Activated CD8-positive, alpha-beta memory T cell treated with anti-CD3 and anti-CD28 coated beads, Interleukin-2, amount 50 U/mL, for 4 hours (primary cell): ENCODE measurements at places on chromosomes 5 and 9.

GRCh38 chr5:97097326-97098230 is 44.8 kb downstream of the LIX1 start:
- no peak for DNase-seq

DNA sequence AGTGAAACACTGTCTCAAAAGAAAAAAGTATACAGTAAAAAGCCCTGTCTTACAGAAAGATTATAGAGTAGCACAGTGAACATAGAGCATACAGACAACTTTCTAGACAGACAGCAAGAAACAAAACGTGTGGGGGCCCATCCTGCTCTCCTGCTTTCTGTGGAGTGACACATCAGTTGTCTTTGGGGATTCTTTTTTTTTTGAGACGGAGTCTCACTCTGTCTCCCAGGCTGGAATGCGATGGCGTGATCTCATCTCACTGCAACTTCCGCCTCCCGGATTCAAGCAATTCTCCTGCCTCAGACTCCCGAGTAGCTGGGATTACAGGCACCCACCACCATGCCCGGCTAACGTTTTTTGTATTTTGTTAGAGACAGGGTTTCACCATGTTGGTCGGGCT is 14.9 kb downstream of the CDHR2 start:
- DNase-seq: no peak

GRCh38 chr5:28580616-28581015 is 1542.2 kb upstream of the CDH9 start:
- no peak for DNase-seq

DNA sequence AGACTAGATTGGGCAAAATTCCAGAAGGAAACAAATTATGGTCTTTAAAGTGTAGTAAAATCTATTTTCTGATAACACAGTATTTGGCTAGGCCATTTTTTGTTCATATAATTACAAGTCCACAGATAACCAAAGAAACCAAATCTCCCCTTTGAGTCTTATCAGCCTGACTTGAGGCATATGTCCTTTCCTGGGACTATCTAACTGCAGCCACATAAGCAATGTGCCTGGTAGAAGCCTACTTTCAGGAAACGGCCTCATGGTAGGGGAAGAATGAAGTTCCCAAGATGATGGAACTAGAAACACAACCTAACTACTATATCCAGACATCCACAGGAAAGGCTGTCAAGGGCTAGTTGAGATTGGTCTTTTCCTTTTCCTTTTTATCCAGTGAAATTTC is 130.0 kb downstream of the PIK3R1 start:
- DNase-seq: no peak

GRCh38 chr9:119003882-119004617 is 365.2 kb downstream of the BRINP1 start:
- no peak for DNase-seq

DNA sequence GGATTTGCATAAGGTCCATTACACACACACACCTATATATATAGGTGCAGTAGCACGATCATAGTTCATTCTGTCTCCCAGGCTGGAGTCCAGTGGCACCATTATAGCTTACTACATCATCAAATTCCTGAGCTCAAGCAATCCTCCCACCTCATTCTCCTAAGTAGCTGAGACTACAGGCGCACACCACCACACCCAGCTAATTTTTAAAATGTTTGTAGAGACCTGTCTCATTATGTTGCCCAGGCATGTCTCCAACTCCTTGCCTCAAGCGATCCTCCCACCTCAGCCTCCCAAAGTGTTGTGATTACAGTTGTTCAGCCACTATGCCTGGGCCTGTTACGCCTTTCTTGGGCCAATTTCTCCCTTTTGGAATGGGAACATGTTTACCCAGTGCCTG is 39.7 kb downstream of the DNAJB5 start:
- no peak for DNase-seq

GRCh38 chr9:123011878-123012528 is 21.5 kb upstream of the GPR21 start:
- no peak for DNase-seq

GRCh38 chr5:57805170-57805569 is 322.6 kb upstream of the ACTBL2 start:
- DNase-seq: no peak

DNA sequence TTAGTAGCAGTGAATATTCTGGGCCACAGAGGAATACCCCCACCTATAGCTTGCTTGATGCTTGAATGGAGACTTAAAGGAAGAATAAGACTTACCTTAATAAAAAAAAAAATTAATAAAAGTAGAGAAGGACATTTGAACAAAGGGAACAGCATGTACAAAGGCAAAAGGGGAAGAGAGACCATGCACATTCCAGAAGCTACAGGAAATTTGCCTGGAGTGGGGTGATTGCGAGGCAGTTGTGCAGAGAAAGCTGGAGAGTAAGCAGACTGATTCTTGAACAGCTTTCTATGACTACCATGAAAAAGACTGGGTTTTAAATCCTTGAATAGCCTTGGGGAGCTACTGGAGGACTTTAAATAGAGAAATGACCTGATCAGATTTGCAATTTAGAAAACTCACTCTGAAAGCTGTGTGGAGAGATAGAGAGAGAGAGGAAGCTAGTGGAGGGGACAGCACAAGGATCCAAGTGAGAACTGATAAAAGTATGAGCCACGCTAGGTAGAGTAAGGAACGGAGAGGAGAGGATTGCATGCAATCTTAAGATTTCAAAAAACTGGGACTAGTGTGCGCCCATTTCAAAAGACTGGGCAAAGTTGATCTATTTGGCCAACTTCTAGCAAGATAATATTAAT is 12.5 kb upstream of the SSBP2 start:
- no peak for DNase-seq

- DNase-seq: no peak
These were observed 1990.5 kb downstream of the MAT2B start for GRCh38 chr5:165495829-165496380.

DNA sequence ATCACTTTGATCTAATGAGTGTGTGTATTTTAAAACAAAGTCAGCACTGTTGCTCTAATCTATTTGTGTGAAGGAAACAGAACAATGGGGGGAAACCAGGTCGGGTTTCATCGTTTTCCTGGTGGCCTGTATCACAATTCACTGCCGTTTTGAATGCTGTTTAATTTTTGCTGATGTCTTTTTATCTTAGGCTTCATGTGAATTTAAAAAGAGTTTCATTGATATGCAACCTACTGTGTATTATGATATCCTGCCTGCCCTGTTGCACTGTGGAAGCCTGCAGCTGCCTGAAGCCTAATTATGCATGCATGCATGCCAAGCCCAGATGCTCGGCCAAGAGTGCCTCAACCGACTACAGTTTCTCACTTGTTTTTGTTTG is 307.5 kb downstream of the ZNF608 start:
- DNase-seq: no peak

GRCh38 chr9:137733429-137733828 is 114.6 kb downstream of the EHMT1 start:
- no peak for DNase-seq

DNA sequence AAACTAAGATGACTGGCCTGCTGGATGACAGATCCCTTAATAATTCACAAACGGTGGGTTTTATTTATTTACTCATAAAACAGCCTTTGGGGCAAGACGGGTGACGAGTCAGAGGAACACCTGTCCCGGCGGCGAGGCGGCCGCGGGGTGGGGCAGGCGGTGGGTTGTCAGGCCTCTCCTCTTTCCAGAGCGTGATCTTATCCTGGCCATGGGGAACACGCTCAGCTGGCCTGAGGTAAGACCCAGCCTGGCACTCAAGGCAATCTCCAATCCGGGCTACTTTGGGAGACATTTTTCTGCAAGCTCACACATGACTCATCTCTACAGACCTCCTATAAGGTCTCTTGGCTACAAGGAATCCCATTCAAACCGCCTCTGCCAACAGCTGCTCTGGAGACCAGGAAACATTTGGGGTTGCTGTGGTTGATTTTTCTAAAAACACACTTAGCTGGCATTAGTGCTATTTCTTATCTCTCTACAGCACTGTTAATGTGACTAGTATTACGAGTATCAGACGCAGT is 6.3 kb downstream of the RAPGEF1 start:
- DNase-seq: peak; percentile 47

- no peak for DNase-seq
These were observed 36.3 kb upstream of the BASP1 start for GRCh38 chr5:17180864-17181723.

DNA sequence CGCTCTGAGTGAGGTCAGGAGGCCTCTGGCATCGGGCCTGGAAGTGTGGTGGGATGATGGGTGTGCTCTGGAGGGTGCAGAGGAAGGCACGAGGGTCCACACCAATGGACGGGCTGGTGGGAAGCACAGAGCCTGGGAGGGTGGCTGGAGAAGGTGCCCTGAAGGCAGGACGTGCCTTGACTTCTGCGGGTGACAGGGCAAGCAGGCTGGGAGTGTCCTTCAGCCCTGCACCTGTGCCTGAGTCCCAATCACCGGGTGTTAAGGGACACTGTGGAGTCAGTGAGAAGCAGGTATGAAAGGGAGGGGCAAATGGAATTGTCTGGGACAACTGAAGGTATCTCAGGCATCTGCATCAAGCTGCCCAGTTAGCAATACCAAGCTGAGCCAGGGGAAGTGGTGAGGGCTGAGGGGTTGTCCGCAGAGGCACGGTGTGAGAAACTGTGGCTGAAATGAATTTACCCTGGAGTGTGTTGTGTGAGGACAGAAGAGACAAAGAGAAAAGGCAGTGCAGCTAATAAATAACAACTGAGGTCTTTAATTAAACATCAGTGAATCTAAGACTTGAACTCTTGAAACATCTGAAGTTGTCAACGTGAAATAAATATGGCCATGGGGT is 50.4 kb downstream of the DAP start:
- DNase-seq: no peak

DNA sequence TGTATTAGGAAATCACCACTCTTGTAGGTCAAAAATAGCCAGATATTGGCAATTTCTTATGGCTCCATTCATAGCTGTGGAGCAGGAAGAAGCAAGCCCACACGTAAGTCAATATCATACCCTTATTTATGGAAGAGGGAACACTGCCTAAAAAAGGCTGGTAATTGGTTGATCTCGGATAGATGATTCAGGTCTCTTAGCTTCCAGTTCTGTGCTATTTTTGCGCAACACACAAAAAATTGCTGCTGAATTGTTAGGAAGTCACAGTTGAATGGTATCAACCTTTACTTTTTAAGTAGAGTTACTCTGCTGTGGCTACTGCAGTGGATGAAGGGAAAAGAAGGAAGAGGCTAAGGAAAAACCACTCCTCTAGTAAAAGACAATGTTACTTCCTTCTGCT is 168.8 kb downstream of the ARHGAP26 start:
- no peak for DNase-seq

DNA sequence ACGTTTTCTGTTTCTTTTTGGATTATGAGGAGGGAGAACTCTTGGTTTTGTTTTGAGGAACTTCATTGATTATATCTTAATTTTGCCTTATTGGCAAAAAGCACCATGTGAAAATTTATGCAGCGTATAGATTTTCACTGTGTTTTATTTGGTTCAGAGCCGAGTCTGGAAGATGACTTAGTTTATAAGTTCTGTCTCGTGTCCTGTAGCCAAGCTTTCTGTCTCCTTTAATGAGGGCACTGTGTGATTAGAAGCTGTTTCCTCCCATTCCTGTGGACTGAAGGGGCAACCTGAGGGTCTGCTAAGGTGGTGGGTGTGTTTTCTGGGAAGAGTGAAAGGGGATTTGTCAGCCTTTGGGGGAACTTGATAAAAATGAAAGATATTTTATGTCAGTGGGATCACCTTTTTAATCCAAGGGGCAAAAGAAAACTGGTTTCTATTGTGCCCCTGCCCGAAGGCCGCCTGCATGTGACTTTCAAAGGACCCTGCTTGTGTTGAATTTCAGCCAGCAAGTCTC is 262.1 kb downstream of the FANCC start:
- no peak for DNase-seq

DNA sequence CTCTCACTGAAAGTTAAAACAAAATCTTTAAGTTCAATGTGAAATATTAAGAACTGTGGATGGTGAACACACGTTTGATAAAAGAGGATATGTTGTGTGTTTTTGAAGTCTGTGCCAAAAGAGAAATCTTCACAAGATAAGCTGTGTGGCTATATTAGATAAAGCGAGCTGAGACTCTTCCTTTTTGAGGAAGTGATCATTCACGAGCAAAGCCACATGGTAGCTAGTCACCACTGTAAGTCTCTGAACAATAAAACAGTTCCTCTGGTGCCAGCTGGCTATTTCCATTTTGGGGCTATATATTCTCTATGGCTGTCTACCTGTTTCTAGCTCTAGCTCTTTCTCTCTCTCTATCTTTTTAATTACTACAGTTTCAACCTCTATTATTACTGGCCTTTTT is 1849.2 kb upstream of the C9orf72 start:
- DNase-seq: no peak

GRCh38 chr9:94181408-94182181 is 77.5 kb upstream of the ZNF169 start:
- no peak for DNase-seq

DNA sequence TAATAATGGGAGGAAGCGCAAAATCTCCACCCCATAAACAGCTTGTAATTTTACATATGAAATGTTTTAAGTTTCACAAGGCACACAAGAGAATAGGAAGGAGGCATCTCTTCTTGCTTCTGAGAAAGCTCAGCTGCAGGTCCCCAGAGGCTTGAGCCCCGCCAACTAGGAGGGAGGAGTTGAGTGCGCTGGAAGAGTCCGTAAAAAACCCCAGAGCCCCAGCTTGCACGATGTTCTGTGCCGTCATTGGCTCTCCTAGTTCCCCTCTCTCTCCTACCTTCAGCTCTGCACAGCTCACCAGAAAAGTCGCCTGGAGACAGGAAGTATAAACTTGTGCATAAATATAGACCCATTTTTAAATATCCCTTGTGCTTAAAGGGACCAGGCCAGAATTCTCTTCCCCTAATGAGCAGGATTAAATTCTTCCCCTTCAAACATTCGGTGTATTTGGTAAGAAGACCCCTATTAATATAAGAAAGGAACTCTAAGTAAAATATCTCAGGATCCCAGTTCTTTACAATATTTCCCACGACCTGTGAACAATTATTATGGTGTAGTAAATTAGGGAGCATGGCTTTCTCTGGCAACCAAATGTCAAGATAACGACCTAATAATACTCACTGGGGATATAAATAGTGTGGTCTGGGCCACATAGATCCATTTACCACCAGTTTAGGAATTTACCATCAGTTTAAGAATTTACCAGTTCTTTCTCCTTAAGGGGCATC is 13.7 kb downstream of the GLRX start:
- DNase-seq: peak; percentile 75

GRCh38 chr5:103894882-103895281 is 332.3 kb upstream of the NUDT12 start:
- no peak for DNase-seq

DNA sequence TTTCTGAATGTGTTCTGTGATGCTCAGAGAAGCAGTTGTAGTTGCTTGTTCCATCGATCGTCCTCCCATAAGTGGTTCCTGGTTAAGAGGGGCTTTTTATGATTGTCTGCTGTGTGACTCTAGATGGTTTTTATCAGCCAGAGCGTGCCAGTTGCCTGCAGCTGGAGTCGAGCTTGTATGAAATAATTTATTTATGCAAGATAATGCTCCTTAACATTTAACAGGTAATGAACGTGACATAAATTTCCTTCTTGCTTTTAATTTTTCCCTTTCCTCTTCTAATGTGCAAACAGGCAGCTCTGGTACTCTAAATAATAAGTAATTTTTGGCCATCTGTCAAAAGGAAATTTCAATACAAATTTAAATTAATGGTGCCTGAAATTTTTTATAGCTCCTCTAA is 84.4 kb downstream of the TLE4 start:
- DNase-seq: no peak

DNA sequence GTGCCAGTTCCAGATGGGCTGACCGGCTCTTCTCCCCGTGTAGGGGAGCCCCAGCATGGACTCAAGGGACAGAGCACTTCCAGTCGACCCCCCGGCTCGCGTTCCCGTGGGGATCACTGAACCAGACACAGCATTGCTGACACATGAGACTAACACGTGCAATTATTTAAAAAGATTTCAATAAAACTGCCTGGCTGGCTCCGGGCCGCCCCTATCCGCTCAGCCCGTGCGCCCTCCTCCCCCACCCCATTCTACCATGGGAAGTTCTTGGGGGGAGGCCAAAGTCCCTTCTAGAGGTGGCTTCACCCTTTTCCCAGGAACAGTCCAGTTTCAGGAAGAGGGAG is 4.7 kb downstream of the TESK1 start:
- DNase-seq: no peak
